ENCODE measurements at places on chromosomes 5 and 9.

DNA sequence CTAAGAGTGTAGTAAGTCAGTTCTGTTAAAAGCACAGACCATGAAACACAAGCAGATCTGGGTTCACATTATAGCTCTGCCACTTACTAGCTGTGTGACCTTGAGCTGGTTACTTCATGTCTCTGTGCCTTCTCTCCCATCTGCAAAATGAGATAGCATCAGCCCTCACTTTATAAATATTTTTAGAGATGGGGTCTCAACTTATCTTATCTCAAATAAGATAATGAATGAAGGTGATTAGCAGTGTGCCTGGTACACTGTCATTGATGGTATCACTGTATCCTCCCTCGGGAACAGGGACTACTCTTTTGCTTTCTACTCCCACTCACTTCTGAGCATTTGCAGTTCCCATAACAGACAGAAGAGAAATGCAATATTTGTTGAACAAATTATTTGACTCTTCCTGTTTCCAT lies 52.4 kb downstream of the GALNT10 start:
- peak; percentile 15 for DNase-seq

DNA sequence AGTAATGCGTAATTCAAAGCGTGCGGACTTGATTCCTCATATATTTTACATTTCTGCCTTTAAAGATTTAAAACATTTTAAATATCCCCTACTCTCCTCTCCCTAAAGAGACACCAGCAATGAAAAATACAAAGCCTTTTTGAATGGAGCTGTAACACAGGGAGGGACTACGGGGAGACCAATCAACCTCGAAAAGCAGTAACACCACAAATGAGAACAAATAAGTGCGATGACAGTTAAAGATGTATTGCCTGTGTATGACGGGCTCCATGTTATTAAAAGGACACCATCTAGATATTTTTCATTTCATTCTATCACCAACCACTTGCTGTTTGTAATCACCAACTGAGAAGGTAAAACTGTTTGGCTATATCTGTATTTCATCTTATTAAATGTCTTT lies 230.3 kb upstream of the TBCA start:
- no peak for DNase-seq

- DNase-seq: no peak
Observed at GRCh38 chr9:109497226-109498153, 617 bp downstream of the PTPN3 start.

- no peak for DNase-seq
Observed at GRCh38 chr5:64838376-64838775, 69.6 kb downstream of the CWC27 start.

- DNase-seq: no peak
Observed at GRCh38 chr9:134314950-134315715, 11.1 kb upstream of the RXRA start.

GRCh38 chr9:72089451-72090130 lies 29.2 kb upstream of the C9orf57 start:
- no peak for DNase-seq

- DNase-seq: no peak
Observed at GRCh38 chr5:79333852-79334557, 98.1 kb downstream of the JMY start.

GRCh38 chr5:173726846-173727557 lies 110.6 kb upstream of the BOD1 start:
- no peak for DNase-seq

GRCh38 chr5:173330338-173331206 lies 2.4 kb upstream of the STC2 start:
- DNase-seq: no peak

DNA sequence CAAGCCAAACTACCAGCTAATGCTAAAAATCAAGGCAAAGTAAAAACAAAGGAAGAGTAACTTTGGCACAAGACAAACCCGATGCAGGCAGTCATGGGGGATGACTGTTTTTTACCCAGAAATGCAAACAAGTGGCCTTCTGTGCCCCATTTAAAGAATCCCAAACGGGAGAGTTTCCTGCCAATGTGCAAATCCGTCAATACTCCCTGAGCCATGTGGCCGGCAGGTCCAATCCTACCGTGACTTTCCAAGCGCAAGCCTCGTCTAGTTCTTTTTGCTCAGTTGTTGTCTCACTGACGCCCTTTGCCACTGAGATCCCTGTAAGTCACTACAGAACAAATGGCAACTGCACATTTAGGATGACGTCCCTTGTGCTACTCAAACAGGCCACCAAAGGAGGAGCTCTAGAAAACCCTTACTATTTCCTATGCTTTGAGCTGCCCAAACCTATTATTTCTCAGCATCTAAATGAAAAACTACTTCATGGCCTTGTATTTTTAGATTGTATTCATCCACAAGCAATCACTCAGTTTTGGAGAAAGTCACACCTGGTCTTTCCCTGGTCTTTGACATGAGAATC lies 43.4 kb downstream of the OTULIN start:
- DNase-seq: no peak

GRCh38 chr9:79774356-79774755 lies 202.6 kb downstream of the TLE4 start:
- DNase-seq: no peak

- no peak for DNase-seq
Observed at GRCh38 chr9:87546704-87547103, 49.0 kb downstream of the DAPK1 start.

DNA sequence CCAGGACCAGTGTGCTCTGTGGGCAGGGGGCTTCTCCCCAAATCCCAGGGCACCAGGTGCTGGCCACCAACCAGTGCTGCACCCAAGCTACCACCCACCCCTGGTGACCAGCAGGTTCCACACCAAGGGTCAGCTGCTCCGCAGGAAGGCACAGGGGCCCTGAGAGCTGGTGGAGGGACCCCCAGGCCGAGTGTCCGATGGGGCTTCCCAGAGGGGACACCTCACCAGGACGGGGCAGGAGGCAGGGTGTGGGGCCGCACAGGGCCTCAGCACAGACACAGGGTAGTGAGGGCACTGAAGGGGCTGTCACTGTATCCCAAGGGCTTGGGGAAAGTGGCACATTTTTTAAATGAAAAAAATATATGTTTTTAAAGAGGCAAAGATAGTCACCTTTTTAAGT lies 18.1 kb downstream of the LCN9 start:
- DNase-seq: no peak

GRCh38 chr5:118015511-118015910 lies 972.8 kb downstream of the DTWD2 start:
- no peak for DNase-seq

GRCh38 chr5:103435136-103435889 lies 127.3 kb downstream of the NUDT12 start:
- no peak for DNase-seq

DNA sequence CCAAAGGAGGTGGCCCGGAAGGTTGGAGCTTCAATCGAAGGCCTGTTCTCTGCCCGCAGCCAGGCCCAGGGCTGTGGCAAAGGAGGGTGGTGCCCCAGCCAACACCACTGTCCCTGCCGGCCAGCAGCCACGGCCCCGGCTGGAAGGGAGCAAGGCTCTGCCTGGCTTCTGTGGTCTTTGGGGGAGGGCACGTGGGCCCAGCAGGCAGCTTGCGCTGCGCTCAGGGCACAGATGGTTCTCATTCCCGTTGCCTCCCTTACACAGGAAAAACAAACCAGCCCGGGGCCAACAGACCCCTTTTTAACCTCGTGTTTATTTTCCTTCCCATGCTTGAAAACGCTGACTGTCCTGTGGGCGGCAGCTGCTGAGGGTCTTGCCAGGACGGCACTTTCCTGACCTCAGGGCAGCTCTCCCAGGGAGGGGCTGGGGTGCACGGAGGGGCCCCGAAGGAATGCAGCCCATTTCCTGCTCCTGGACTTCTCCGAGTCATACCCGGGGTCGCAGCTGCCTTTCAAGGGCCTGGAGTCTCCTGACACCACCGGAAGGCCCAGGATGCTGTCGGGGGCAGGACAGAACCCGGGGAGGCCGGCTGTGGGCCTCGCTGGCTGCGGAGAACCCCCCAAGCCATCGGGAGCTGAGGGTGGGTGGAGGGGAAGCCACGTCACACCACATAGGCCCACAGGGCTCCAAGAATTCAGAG lies 1.1 kb upstream of the GPSM1 start:
- DNase-seq: no peak

- DNase-seq: peak; percentile 62
Observed at GRCh38 chr9:96318921-96319565, 17.1 kb upstream of the HSD17B3 start.

- no peak for DNase-seq
Observed at GRCh38 chr5:164235300-164235891, 730.0 kb downstream of the MAT2B start.

Measured in NB4 (cell line).